PC-9 (cell line): ENCODE measurements at places on chromosomes 7 and 10.

GRCh38 chr7:28211006-28211405 is 30.4 kb upstream of the JAZF1 start:
- DNase-seq, result no peak

DNA sequence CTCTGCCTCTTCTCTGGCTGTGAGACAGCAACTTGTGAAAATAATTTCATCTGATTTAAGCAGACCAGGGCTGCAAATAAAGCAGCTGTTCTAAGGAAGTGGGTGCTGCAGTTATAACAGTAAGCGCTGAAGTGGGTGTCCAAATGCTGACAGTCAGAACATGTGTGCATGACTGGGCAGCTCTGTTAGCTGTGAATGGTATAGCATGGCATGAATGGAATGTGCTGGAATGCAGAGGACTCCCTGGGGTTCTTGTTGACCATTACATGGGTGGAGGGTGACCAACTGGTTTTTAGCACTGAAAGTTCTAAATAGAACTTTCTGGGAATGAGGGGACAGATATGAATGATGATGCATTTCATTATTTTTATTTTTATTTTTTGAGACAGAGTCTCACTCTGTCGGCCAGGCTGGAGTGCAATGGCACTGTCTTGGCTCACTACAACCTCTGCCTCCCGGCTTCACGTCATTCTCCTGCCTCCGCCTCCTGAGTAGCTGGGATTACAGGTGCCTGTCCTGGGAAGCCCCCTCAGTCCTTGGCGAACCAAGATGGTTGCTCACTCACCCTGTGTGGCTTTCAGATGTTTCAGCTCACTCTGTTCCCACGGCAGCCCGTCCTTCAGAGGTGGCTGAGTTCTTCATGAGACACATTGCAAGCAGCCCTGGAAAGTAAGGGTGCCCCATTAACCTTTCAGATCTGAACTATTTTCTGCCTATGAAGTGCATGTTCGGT is 319.8 kb upstream of the PHYHIPL start:
- peak; percentile 77 for DNase-seq

GRCh38 chr10:112426111-112426510 is 20.6 kb downstream of the ZDHHC6 start:
- no peak for DNase-seq

GRCh38 chr10:77031531-77032187 is 605.9 kb downstream of the KCNMA1 start:
- DNase-seq, result no peak

DNA sequence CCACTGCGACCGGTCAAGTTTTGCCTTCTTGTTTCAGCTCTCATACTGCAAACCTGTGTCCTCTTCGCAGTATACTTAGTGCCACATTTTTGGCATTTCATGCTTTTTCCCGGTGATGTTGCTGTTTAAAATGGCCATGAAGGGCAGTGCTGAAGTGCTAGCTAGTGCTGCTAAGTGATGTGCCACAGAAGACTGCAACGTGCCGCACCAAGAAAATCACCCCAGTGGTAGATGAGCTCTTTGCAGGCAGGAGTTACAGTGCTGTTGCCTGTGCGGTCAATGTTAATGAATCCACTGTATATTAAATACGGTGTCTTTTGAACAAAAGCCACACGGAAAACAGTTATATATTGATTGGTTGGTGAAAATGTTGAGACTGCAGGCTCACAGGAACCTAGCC is 120.3 kb downstream of the ANLN start:
- peak; percentile 29 for DNase-seq

DNA sequence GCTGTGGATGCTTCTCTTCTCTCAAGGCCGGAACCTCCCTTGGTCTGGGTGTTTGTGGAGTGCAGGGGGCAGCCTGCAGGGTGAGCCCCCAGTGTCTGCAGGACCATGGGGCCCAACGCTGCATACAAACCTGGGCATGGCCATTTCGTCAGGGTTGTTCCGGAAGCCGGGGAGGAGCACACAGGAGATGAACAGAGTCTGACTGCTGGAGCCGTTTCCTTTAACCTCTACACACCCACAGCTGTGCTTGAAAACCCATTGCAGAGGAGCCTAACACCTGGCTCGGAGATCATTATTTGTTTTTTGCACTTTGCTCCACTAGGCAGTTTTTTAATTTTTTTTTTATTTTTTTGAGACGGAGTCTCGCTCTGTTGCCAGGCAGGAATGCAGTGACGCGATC is 167.6 kb upstream of the INSYN2A start:
- no peak for DNase-seq

- no peak for DNase-seq
These were observed 4.5 kb upstream of the ASB10 start for GRCh38 chr7:151191544-151191943.

DNA sequence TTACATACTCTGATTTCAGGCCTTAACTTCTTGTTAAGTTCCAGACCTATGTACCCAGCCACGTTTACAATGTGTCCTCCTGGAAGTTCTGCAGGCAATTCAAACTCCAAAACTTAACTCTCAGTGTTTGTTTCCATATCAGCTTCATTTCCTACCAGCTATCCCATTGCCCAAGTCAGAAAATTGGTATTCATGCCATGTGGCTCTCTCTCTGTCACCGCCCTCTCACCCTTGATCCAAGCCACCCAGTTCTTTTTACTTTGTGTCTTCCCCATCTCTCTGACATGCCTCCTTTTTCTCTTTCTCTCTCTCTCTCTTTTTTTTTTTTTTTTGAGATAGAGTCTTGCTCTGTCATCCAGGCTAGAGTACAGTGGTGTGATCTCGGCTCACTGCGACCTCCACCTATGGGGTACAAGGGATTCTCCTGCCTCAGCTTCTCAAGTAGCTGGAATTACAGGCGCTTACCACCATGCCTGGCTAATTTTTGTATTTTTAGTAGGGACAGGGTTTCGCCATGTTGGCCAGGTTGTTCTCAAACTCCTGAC is 33.9 kb downstream of the ARL4A start:
- no peak for DNase-seq

DNA sequence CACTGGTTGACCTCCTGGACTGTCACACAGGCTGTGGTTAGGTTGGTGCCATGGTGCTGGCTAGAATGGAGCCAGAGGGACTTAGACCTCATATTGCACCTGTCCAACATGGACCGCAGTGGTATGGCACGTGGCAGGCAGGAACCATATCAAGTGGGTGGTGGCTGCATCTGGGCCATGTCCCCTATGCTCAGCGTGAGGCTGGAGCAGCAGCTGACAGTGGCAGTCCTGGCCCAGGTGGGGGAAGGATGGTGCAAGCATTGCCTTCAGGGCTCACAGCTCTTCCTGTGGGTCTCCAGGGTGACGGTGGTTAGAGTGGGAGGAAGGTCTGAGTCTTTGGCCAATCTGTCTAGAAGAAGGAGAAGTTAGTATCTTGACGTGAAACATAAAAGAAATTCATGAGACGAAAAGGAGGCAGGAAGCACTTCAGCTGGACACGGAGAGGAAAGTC is 54.5 kb upstream of the PFKFB3 start:
- DNase-seq, result no peak

DNA sequence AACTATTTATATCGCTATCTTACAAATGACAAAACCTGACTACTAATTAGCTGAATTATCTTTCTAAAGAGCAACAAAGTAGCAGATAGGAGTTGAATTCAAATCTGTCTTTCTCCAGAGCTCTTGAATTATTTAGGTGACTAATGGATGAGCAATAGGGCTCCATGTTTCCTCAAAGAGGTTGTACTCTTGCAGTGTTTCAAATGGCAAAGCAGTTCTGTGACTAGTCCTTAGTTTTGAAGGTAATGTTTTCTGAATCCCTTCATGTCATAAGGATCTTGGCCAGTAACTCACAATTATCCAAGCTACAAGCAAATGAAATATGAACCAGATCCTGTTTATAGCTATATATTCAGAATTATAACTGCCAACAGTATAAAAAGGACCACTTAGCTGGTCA is 999.7 kb downstream of the NRG3 start:
- DNase-seq, result no peak

DNA sequence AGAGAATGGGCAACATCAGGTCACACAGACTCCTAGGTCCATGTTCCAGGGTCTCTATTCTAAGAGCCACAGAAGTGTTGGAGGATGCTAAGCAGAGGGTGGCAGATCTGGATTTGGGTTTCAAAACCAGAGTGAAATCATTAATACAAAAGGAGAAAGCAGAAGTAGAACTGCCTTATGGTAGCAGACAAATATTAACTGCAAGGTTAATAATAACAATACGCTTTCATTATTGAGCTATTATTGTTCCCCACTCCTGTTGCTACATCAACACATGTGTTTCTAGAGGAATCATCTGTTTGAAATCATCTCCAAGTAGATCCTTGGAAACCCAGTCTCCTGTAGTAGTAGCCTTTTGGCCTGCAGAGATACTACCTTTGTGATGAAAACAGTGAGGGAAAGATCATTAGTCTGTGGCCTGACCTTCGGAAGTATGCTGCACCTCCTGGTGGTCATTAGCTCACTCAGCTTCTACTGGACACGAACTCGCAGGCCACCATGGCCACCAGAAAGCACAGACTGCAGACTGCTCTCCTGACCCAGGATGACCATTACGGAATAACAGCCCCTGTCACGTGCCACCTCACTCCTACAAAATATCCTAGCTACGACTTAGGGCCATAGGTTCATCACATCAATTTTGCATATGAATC is 84.6 kb downstream of the XPNPEP1 start:
- no peak for DNase-seq

DNA sequence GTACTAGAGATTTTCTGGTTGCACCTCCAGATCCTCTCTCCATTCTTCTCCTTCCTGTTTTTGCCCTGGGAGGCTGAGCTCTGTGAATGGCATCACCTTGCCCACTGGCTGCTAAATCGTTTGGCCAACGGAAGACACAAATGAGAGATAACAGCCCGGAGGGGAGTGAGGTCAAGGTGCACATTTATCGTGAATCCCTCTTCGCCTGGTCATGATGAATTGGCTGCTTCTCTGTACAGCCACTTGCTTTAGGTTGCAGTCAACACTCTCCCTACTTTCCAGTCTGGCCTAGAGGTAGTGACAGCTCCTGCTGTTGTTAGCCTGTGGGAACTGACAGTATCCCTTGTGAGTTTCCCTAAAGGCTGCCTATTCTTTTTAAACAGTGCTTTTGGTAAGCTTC is 85.4 kb upstream of the CHCHD3 start:
- no peak for DNase-seq

- no peak for DNase-seq
These were observed 560.9 kb downstream of the SDK1 start for GRCh38 chr7:3861941-3862340.

GRCh38 chr10:73207883-73208282 is 39.2 kb downstream of the DNAJC9 start:
- DNase-seq, result no peak

- no peak for DNase-seq
These were observed 519.2 kb downstream of the TCERG1L start for GRCh38 chr10:130792096-130792845.

- no peak for DNase-seq
These were observed 46.3 kb upstream of the DMBT1 start for GRCh38 chr10:122514045-122514840.

GRCh38 chr7:150444674-150445365 is 5.6 kb upstream of the GIMAP8 start:
- no peak for DNase-seq

DNA sequence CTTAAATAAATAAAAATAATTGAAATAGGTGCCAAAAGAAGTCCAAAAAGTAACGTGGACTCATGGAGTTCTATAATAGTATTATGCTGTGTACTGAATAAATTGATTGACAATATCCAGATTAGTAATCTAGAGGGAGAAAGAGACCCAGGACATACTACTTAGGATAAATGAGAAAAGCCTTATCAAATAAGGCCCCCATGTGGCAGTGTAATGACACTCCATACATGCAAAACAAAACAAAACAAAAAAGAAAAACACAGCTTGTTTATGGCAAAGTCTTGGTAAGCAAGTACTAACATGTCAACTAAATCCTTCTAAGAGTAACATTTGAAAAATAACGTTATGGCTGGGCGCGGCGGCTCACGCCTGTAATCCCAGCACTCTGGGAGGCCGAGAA is 3.6 kb upstream of the RUNDC3B start:
- DNase-seq, result no peak

GRCh38 chr10:115046686-115047236 is 46.4 kb upstream of the ATRNL1 start:
- no peak for DNase-seq

DNA sequence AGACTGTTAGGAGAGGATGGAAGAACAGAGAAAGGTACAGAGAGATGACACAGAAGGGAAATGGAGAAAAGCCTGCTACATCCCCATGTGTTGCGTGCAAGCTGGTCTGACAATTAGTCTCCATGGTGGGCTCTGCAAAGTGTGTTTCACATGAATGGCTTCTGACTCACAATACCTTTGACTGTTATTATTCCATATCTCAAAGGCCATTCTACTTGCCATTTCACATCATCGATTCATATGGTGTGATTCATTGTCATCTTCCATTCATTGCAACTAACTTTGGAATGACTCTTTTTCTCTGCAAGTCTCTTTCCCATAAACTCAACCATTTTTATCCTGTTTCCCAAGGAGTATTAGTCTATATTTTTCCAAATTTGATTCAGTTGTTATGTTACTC is 208.9 kb upstream of the INHBA start:
- no peak for DNase-seq

DNA sequence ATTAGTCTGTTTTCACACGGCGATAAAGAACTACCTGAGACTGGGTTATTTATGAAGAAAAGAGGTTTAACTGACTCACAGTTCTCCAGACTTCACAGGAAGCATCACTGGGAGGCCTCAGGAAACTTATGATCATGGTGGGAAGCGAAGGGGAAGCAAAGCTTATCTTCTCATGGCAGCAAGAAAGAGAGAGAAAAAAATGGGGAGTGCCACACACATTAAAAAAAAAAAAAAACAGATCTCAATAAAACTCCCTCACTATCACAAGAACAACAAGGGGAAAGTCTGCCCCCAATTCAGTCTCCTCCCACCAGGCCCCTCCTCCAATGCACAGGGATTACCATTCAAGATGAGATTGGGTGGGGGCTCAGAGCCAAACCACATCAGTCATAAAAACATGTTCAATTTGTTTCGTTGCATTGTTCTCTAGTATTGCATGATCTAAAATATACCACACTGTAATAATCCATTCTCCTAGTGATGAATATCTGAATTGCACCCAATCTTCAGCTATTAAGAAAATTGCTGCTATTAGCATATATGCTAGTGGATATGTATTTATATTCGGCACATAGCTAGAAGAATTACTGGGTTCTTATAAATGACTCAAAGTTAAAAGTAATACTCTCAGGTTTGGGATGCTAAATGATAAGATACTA is 328.9 kb upstream of the KCND2 start:
- no peak for DNase-seq

- DNase-seq, result no peak
These were observed 105.1 kb downstream of the GRID1 start for GRCh38 chr10:86261470-86261869.

DNA sequence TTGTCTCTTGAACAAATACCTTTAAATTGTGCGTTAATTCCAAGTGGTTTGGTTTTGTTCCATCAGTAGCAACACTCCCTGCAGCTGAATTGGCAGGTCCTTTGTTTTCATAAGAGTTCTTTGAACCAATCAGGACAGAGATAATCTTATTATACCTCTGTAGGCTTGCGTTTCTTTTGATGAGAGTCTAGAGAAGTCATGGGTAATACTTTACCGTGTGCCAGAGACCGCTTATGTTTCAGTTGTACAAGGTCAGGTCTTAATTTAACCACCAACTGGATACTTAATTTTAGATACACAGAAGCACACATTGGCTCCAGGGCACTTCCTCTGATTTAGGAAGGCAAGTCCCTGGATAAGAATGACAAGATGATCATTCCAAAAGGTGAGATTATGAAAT is at the start of gene ASB15:
ASB15 (plus strand) TSS at position 292 of the 400 bp plus-strand sequence. CDS start 12,682 bp downstream, outside the sequence.
- no peak for DNase-seq
